Activated CD4-positive, alpha-beta T cell treated with anti-CD3 and anti-CD28 coated beads for 24 hours (primary cell): ENCODE measurements at places on chromosomes 3 and 15.

DNA sequence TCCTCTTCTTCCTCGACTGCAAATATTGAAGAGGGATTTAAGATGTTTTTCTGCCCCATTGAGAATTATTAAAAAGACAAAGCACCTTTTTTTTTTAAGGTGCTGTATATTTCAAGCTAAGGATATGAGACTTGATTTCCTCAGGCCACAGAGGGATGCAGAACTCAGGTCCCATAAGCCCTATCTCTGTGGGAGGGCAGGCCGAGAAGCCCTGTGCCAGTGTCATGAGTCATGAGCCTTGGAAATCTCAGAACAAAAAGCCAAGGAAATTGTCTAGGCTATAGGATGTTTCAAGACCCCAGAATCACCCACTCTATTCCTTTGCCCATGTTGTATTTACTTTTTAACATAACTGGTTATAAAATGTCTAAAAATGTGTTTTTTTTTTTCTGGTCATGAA, 7.3 kb downstream of the ESYT3 start:
- no peak for DNase-seq

DNA sequence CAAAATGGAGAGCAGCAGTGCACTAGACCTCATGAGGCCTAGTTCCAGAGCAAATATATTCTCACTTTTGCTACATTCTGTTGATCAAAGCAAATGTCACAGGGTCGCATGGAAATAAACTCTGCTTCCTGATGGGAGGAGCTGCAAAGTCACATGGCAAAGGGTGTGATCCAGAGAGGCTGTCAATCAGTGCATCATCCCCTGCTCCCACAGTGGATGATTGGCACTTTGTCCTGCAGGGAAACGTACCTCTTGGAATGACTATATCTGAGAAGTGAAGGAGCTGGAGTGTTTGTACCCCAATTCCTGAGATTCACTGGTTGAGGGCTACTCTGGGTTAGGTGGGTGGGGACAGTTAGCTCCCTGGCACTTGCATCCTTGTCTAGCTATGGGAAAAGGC, 195.1 kb upstream of the CTDSPL start:
- DNase-seq = no peak

- no peak for DNase-seq
Observed at GRCh38 chr3:132507657-132508056, 89.4 kb upstream of the ACKR4 start.

- no peak for DNase-seq
Observed at GRCh38 chr15:40558952-40559742, 5.7 kb downstream of the CCDC32 start.

DNA sequence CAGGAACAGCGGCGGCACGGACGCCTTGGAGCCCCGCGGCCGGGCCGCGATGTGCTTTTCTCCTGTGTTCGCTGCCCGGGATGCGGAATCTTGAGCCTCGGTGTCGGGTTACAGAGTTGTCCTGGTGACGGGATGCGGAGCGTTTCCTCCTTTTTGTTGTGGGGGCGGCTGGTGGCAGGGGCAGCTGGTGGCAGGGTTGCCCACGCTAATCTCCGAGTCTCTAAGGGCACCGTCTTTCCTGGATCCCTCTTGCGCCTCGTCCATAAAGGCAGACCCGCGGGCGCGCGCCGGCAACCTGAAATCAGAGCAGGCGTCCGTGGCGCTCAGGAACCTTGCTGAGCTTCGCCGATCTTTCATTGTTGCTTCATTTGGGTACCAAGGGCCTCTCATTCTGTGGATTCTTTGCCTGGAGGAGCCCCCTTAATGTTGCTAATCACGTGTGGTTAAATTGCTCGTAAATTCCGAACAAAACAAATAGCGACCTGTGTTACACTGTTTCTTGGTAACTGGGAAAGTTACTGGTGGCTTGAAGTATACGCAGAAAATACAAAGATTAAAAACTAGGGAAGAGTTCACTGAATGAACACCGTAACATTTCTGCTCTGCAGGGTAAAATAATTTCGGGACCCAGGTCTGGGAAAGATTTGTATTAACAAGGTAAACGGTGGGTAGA, 844 bp upstream of the PFN2 start:
- peak; percentile 13 for DNase-seq

DNA sequence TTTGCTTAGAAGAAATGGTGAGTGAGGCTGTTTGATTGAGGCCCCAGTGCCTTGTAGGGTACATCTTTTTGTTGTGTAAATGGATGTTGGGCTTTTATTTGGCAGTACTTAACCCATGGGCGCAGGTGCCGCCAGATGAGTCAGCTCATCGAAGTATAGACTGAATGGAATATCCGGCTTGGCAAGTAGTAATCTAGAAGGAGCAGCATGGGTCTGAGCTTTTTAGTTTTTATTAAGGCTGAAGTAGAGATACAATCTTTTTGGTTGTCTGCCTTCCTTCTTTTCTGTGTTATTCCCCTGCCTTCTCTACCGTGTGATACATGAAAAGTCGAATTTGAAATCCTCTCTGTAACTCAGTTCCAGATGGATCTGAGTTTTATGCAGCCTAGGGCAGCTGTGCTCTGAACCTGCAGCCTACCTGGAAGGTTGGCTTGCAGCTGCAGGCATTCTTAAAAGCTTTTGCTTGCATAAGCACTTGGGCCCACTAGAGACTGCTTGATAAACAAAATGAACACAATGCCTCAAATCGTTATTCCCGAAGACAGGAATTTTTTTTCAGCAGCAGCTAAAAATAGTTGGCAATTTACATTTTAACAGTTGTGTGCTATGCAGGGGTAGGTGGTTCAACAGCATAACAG, 177.5 kb upstream of the CGNL1 start:
- no peak for DNase-seq

- no peak for DNase-seq
Observed at GRCh38 chr3:124094496-124094895, 102.6 kb upstream of the ROPN1 start.

- DNase-seq = no peak
Observed at GRCh38 chr3:11878837-11879236, 32.2 kb upstream of the TAMM41 start.

GRCh38 chr3:53169832-53170324, 8.9 kb downstream of the PRKCD start:
- no peak for DNase-seq

- no peak for DNase-seq
Observed at GRCh38 chr3:182608832-182609231, 184.5 kb upstream of the ATP11B start.

- DNase-seq = no peak
Observed at GRCh38 chr15:59835776-59836175, 146.7 kb upstream of the BNIP2 start.

GRCh38 chr3:149934524-149934923, 36.2 kb downstream of the PFN2 start:
- no peak for DNase-seq

DNA sequence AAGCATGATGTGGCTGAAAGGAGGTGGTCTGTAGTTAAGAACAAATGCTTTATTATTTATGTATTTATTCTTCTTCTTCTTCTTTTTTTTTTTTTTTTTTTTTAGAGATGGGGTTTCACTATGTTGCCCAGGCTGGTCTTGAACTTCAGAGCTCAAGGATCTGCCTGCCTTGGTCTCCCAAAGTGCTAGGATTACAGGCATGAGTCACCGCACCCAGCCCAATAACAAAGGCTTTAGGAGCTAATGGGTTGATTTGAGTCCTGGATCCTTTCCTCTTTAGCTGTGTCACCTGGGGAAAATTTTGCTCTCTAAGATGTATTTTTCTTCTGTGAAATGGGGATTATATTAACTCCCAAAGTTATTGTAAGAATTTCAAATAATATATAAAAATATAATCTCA, 168.8 kb downstream of the PEX5L start:
- DNase-seq = no peak

DNA sequence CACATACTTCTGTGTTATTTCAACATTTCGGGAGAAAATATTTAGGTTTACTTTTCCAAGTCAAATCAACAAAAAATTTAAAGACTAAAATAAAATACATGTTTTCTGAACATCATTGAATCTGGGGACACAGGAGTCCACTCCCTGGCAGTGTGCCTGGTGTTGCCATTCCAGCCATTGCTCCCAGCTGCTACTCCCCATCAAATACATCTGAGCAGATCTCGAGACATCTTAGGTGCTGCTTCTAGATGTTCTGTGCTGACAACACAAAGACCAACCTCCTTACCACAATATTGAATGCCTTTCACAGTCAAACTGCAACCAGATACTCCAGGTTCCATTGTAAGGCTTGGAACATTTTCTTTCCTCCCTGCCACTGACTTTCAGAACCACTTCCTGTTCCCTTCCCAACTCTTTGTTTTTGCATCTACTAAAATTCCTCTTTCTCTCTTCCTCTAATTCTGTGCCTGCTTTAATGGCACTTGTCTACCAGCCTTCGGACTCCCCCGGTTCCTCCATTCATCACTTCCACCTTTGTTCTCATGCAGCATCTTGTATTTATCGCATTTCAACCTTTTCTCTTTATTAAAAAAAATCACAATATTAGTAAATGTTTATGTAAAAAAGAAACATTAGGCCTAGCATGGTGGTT, 81.1 kb upstream of the SLC4A7 start:
- DNase-seq = no peak

- peak; percentile 25 for DNase-seq
Observed at GRCh38 chr15:79028411-79028964, 62.1 kb downstream of the RASGRF1 start.

GRCh38 chr15:88974392-88974791, 61.2 kb upstream of the MFGE8 start:
- DNase-seq = no peak

GRCh38 chr3:157128771-157129681, 30.9 kb downstream of the CCNL1 start:
- DNase-seq = peak; percentile 11

GRCh38 chr15:41695750-41696436, 35.7 kb downstream of the MGA start:
- DNase-seq = peak; percentile 12
